NB4 (cell line): ENCODE measurements at places on chromosomes 16 and 17.
A peak's percentile ranks its signal among the peaks of the same experiment; 100 is the strongest.

DNA sequence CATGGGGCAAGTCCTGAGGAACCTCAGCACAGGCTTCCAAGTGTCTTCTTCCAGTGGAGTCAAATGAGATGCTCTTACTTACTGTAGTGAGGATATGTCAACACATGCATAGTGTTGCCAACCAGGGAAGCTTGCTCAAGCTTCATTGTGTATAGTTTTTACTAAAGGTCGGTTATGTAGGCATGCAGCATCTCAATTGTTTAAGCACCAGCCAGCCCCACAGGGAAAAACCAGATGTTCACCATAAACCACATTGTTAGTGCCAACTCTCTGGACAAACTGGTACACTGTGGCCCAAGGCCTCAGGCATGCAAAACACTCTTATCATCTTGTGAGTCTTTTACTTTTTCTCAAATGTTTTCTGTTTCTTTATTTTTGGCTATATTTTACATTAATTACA lies 152.1 kb downstream of the PHKB start:
- DNase-seq: no peak

GRCh38 chr16:2905241-2905987 lies 6.3 kb upstream of the FLYWCH1 start:
- DNase-seq: peak; percentile 98

DNA sequence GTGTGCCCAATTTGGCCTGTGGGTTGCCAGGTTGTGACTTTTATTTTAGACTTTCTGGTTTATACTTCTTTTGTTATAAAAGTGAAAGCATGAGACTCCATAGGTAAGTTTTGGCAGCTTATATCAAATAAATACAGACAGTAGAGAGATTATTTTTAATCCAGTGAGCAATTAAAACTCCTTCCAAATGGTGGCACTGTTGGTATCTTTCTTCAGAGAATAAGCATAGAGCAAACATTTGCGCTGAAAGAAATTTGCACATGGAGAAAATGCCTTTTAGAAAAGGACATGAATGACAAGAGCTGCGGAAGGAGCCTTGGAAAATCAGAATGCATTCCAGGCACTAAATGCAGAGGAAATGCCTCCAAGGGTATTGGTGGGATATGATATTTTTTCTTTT lies 46.1 kb upstream of the DNAJA2 start:
- peak; percentile 47 for DNase-seq

DNA sequence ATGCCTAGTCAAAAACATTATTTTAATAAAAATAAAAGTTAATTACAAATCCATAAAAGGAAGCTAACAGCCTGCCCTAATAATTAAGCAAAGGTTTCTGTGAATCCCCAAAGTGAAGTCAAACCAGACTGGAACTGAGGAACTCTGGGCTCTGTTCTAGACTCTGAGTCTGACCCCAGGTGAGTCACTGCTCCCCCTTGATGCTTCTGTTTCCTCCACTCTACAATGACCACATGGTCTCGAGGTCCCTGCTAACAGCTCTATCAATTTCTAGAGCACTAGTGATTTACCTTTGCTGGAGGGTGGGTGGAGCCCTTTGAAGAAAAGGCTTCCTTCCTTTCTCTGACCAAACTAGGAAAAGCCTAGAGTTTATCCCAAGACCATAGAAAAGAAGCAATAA lies 32.4 kb downstream of the XPO6 start:
- no peak for DNase-seq

DNA sequence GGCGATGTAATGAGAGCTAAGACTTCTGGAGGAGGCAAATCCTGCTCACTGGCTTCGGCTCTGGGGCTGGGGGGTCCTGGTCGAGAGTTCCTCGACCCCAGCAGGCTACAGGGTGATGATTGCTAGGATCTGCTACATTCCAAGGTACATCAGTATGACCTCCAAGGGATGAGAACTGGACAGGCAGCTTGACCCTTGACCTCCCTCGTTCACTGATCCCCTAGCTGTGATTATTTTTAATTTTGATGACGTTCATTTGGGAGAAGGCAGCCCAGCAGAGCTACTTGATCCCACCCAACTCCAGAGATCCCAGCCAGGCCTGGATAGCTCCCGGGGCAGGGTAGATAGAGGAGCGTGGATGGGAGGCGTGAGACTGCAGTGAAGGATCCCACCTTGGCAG lies 242.3 kb downstream of the MAF start:
- no peak for DNase-seq

DNA sequence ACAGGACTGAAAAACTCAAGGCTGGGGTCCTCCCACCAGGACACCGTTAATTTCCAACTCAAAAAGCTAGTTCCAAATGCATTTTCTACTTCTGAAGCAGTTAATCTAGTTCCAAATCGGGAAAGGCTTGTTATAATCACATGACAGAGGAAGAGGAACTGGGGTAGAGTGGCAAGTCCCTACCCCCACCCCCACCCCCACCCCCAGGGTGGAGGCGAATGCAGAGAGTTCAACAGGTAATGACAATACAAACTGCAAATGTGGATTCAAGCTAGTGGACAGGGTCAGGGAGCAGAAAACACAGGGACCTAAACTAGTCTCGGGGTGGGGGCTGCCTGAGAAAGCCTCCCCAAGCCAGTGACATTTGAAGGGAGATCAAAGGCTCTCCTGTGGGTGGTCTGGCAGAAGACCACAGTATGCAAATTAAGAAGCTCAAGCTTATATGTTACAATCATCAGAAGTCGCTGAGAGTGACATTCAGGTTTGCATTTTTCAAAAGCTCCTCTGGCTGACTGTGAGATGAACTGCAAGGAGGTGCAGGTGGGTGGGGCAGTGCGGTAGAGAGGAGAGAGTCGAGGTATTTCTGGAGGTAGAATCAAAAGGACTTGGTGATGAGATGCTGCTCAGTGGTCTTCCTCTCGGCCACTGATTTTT lies 56.4 kb upstream of the SLC25A19 start:
- peak; percentile 56 for DNase-seq

DNA sequence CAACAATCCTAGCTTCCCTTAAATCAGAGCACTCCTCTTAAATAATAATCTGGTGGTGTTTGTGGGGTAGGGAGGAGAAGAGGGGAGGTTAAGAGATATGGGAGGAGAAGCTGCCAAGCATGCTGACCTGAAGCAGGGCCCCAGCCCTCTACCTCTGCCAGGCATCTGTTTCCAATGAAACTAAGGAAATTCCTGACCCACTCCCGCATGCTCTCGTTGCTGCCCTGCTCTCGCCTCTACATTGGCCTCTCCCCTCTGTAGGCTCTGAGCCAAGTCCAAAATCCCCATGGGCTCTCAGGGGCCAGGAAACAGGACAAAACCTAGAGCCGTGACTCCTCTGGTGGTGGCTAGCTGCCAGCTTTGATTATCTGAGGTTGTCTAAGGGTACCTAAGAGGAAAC lies 559.5 kb upstream of the CDH11 start:
- DNase-seq: no peak
